CD4-positive, alpha-beta T cell treated with Interleukin-12 subunit alpha and Interleukin-12 subunit beta, for 1 hour (primary cell): ENCODE measurements at places on chromosomes 1 and 21.

GRCh38 chr1:54402896-54403295 is 3.3 kb downstream of the SSBP3 start:
- DNase-seq, result no peak

GRCh38 chr1:91795591-91796389 is 90.2 kb downstream of the TGFBR3 start:
- DNase-seq, result no peak

- DNase-seq, result peak; percentile 57
These were observed 8.7 kb upstream of the TNFRSF14 start for GRCh38 chr1:2547210-2548067.

- DNase-seq, result no peak
These were observed 15.4 kb upstream of the MEX3A start for GRCh38 chr1:156097499-156098178.

DNA sequence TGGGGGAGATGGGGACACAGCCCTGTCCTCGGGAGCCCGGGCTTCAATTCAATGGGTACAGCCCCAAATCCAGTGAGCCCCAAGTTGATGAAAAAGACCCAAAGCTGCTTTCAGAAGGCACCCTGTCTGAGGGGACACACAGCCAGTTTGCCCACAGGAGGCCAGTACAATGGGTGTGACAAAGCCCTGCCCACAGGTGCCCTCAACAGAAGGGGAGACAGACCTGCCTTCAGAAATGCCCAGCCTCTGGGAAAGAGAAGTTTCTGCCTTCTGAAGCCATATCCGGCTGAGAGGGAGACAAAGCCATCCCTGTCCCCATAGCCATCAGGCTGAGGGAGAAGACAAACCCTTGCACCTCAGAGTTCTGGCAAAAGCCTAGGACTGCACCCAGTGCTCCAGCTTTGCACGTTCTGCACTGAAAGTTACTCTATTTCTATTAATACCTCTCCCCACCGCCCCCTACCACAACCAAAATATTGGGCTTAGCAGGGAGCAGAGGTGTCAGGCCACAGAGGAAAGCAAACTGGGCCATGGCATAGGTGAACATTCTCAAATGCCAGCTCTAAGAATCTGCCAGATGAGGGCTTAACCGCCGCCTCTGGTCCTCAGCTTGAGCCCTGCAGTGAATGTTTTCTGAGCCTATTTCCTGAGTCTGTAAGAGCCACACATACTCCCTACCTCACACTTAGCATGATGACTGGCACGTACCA is 18.0 kb upstream of the PTAFR start:
- no peak for DNase-seq

DNA sequence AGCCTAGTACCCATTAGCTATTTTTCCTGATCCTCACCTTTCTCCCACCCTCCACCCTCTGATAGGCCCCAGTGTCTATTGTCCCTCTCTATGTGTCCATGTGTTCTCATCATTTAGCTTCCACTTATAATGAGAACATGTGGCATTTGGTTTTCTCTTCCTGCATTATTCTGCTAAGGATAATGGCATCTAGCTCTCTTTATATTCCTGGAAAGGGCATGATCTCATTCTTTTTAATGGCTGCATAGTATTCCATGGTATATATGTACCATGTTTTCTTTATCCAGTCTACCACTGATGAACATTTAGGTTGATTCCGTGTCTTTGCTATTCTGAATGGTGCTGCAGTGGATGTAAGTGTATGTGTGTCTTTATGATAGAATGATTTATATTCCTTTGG is 178.9 kb downstream of the NEK7 start:
- DNase-seq, result no peak

GRCh38 chr1:180195401-180195800 is 34.7 kb upstream of the LHX4 start:
- DNase-seq, result no peak

DNA sequence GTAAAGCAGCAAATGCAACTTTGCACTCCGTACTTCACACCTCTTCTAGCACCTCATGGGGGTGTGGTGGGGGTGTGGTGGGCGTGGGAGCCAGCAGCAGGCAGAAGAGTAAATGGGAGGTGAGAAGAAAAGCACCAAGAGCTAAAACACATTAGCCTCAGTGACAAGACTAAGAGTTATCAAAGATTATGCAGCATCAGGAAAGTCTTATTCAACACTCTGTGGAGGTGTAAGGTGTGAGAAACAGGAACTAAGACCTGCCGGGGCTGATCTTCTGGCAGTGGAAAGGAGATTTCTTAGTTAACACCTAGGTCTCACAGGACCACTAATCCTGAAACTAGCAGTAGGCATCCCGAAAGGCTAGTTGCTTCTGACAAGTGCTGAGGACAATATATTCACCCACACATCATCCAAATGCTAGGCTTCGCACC is 9.9 kb downstream of the TGFBR3 start:
- DNase-seq, result peak; percentile 46

GRCh38 chr1:8016895-8017241 is 9.2 kb downstream of the ERRFI1 start:
- DNase-seq, result no peak

DNA sequence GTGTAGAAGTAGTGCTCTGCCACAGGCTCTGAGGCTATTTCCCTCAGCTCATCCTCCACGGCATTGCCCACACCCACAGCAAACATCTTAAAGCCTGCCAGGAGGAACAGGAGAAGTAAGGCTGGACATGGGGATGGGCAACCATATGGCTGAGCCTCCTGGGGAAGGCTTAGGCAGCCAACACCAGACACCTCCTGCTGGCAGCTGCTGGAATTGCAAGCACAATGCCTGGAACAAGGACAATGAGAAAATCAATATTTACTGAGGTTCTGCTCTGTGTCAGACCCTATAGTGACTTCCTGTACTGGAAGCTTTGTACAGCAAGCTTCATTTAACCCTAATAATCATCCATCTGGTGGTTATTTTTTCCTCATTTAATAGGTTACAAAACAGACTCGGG is 8.2 kb downstream of the MATN1 start:
- no peak for DNase-seq

DNA sequence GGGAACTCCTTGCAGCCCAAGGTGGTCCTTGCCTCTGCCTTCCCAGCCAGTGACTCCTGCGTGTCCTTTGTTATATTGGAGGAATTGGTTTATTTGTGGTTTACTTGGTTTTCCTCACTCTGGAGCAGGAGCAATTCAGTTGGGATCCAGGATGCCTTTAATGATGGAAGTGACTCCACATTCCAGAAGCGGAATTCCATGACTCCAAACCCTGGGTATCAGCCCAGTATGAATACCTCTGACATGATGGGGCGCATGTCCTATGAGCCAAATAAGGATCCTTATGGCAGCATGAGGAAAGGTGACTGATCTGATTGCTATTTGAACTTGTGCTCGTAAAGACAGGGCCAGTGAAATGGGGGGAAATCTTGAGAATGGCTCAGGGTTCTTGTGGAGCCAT is 15.1 kb upstream of the PIGV start:
- no peak for DNase-seq

- DNase-seq, result no peak
These were observed 1.8 kb upstream of the SLC25A34 start for GRCh38 chr1:15734296-15734695.

DNA sequence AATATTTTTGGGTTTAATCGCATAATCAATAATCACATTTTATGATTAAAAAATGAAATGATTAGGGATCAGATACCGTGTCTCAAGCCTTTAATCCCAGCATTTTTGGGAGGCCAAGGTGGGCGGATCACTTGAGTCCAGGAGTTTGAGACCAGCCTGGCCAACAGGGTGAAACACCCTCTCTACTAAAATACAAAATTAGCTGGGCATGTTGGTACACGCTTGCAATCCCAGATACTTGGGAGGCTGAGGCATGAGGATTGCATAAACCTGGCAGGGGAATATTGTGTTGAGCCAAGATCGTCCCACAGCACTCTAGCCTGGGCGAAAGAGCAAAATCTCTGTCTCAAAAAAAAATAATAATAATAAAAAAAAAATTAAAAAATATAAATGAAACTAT is 1581.4 kb downstream of the KCNT2 start:
- no peak for DNase-seq

DNA sequence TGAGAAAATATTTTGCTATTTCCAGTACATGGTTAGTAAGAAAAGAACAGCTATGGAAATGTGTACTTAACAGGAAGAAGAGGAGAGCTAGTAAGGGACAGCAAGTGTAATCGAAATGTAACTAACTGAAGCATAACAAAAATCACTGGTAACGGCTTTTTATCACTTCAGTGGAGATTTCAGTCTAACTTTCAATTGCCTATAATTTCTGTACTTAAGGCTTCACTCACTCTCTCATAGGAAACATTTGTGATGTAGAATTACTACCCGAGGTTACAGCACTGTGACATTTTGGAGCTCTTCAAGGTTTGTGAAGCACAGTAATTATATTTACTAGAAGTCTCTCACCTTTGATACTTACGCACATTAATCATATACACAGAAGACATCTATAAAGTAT is 1119.1 kb downstream of the AMY1C start:
- DNase-seq, result no peak

GRCh38 chr1:231792634-231793033 is 166.0 kb downstream of the DISC1 start:
- DNase-seq, result no peak

DNA sequence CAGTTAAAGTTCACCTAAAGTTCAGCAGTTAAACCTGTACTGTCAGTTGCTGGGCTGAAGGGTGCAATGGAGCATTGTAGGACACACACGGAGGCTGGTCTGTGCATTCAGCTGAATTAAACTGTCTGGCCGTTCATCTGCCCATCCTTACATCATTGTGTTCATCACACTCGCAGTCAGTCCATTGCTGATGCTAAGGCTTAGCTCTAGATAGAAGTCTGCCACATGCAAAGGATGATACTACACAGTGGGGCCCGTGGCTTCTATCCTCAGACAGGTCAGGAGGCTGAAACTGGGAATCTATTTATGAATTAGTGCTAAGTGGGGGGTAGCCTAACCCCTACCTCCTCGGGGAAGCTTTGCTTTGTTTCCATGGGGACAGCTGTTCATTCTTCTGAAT is 60.4 kb downstream of the CNIH3 start:
- DNase-seq, result no peak

- DNase-seq, result no peak
These were observed 179.9 kb downstream of the ZC3H11B start for GRCh38 chr1:219433001-219433400.

GRCh38 chr1:98697781-98698180 is 36.3 kb downstream of the SNX7 start:
- no peak for DNase-seq

DNA sequence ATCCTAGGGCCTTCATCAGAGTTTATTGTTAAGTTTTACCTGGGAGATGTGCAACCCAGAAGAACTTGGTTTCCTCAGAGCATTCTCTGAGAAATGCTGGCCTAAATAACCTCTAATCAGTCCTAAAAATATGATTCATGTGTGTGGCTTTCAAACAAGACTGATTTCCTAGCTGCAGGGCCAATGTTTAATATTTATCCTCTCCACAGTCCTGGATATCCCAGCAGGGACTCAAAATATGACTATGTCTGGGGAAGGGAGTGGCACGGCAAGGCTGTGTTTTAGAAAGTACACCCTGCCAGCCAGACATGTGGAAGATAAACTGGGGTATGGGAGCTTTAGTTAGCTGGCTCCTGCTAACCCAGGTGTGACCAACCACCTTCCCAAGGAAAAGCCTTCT is 26.3 kb downstream of the PLPP3 start:
- no peak for DNase-seq

GRCh38 chr1:40383095-40383487 is 9.6 kb downstream of the SMAP2 start:
- DNase-seq, result no peak

DNA sequence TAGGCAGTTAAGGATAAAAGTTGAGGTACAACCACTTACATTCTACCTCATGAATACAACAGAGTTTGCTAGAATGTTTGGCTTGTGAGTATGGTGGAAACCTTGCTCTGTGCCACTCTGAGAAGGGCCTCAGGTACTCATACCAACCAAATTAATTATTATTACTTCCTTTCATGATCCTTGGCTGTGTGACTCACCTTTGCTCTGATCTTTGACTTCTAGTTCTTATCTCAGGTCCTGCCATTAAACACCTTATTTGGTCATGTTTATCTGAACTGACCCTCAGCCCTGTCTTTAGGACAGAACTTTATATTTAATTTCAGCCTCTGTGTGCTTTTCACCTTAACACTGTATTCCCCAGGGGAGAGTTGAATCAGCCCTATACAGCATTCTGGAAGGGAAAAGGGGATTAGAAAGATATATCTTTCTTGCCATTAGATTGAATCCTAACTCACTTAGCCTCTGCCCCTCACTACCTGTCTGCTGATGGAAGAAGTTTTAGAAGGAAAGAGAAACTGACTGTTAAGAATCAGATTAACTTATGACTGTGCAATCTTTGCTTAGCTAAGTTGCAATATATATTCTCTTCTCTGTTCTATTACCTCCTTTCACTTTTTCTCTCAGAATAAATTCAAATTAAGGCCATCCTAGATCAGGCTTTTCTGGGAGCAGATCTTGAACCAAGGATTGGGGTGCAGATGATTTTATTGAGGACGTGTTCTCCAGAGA is 260.4 kb upstream of the DPYD start:
- no peak for DNase-seq

DNA sequence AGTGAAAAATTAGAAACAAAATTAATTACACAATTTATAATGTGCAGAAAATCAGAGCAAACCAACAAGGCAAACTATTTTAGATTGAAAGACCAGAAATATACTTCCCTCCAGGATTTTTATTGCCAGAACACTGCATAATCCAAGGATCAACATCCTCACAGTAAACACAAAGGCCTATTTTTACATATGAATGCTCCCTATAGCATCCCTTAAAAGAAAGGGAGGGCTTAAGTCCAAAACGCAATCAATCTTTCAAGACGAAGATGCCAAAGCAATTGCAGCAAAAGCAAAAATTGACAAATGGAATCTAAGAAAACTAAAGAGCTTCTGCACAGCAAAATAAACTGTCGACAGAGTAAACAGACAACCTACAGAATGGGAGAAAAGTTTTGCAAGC is 18.6 kb upstream of the CHIA start:
- DNase-seq, result no peak

GRCh38 chr1:16375521-16376340 is 8.7 kb downstream of the SZRD1 start:
- DNase-seq, result no peak

- DNase-seq, result no peak
These were observed 576.2 kb downstream of the PTPRU start for GRCh38 chr1:29812408-29813135.

GRCh38 chr1:1069711-1070676 is 4.1 kb downstream of the RNF223 start:
- no peak for DNase-seq

DNA sequence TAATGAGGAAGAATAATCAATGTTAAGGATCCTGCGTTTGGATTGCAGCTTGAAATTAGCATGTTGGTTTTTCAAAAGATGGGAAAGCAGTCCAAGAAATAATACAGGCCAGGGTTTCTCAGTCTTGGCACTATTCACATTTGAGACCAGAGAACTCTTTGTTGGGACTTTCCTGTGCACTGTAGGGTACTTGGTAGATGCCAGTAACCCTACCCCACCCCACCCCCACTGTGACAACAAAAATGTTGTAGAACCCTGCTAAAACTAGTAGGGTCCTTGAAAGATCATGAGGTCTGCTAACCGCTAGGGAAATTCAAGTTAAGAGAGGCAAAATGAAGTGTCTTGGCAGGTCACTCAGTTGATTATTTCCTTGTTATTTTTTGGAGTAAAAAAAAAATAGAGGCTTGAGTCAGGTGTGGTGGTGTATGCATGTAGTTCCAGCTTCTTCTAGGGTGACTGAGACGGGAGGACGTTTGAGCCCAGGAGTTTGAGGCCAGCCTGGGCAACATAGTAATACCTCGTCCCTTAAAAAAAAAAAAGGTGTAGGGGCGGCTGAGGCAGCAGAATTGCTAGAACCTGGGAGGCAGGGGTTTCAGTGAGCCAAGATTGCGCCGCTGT is 53.3 kb downstream of the SPEN start:
- DNase-seq, result no peak
